ENCODE measurements at places on chromosomes 16 and 17.

DNA sequence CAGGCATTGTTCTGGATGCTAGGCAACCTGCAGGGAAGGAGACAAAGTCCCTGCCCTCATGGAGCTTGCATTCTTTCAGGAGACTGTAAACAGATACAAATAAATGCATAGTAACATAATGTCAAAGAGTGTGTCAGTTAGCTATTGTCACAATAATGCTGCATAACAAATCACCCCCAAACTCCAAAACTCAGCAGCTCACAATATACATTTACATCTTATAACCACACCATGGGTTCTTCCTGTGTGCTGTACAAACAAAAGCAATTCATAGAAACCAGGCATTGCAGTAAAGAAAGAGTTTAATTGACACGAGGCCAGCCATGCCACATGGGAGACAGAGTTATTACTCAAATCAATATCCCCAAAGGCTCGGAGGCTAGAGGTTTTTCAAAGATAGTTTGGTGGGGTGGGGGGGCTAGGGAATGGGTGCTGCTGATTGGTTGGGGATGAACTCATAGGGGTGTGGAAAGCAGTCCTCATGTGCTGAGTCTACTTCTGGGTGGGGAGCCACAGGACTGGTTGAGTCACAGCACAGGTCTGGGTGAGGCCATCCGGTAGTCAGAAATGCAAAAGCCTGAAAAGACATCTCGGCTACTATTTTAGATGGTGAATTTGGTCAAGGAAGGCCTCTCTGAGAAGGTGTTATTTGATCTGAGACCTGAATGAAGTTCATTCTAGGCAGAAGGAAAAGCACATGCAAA is 79.0 kb downstream of the GPRC5B start:
- no peak for DNase-seq

GRCh38 chr17:56977673-56978395 is at the start of gene SCPEP1:
SCPEP1 (plus strand) TSS chr17:56978131; CDS start chr17:56978160, 29 bp downstream.
- DNase-seq: peak; percentile 65

GRCh38 chr17:11935734-11936406 is 61.4 kb downstream of the ZNF18 start:
- DNase-seq: no peak

GRCh38 chr17:51257150-51258081 is 2.4 kb downstream of the MBTD1 start:
- no peak for DNase-seq

- DNase-seq: no peak
These were observed 12.9 kb downstream of the KRT39 start for GRCh38 chr17:40953881-40954280.

- DNase-seq: peak; percentile 25
These were observed 2.6 kb downstream of the KAT2A start for GRCh38 chr17:42118545-42118944.

- DNase-seq: no peak
These were observed 26.7 kb upstream of the TOX3 start for GRCh38 chr16:52573365-52574299.

DNA sequence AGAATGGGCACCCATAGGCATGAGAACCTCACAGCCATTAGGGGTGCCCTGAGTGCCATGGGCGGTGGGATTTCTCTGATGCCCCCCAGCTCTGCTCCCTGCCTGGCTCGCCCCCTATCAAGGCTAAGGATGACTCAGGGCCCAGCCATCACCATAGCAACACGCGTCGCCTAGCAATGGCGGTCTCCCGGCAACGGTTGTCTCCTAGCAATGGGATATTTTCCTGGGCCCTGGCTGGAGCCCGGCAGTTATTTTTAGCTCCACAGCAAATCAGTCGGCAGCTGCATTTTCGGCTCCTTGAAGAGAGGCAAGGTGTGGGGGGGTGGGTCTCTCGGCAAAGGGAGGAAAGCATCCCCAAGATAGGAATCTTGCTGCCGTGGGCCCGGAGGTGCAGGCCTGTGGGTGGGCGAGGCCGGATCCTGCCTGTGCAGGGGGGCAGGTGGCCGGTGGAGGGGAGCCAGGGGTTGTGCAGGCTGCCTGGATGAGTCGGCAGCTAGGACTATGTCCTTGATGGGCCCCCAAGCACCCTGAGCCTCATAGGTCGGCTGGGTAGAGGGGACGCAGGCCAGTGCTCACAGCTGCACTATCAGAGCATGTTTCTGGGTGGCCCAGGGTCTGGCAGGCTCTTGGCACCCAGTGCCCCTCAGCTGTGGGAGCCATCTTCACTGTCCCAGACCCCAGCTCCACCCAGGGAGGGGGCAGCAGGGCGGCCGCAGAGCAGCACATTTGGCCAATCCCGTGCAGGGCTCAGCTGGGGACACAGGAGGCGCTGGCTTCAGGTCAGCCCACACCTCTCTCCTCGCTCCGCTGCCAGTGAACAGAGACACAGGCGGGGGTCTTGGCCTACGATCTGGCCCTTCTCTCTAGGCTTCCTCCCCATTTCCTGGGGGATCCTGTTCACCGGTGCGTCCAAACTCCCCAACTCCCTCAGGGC is 4.2 kb upstream of the FBXL16 start:
- DNase-seq: no peak

GRCh38 chr16:3819746-3820724 is 60.5 kb downstream of the CREBBP start:
- DNase-seq: no peak
